ENCODE measurements at places on chromosomes 12 and 14. TPM values are rescaled to one million over a fixed set of nuclear protein-coding genes. Genes with fewer than 3 reads are reported as not detected.
A peak's percentile ranks its signal among the peaks of the same experiment; 100 is the strongest.

GRCh38 chr14:99141236-99141635, 130.8 kb downstream of the BCL11B start:
- DNase-seq = no peak

- DNase-seq = no peak
Measured at GRCh38 chr12:101939306-101939705, 61.9 kb downstream of the DRAM1 start.

DNA sequence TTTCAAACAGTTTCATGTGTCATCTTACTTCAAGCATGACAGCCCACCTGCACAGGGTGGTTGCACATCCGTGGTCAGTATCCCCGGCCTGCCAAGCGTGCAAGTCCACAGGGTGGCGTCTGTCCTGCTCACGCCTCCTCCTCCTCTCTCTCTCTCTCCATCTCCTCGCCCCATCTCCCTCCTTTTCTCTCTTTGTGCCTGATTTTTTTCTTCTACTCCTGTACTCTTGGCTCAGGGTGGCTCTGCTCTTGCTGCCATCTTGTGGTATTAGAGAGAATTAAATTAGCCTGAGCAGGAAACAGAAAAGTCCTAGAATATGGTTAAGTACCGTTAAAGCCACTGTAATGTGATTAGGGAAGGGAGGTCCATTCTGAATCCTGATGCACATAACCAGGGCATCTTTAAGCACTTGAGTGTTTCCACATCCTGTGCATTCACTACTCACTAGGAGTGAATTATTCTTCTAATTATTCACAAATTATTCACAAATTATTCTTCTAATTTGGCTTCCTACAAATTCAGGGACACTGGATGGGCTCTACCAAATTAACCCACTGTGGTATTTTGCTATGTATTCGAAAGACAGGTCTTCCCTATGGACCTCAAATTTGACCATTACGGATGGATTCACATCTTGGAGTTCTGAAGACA, 25.5 kb upstream of the DTX1 start:
- no peak for DNase-seq

- DNase-seq = no peak
Measured at GRCh38 chr14:79658221-79658620, 553.1 kb downstream of the DIO2 start.

DNA sequence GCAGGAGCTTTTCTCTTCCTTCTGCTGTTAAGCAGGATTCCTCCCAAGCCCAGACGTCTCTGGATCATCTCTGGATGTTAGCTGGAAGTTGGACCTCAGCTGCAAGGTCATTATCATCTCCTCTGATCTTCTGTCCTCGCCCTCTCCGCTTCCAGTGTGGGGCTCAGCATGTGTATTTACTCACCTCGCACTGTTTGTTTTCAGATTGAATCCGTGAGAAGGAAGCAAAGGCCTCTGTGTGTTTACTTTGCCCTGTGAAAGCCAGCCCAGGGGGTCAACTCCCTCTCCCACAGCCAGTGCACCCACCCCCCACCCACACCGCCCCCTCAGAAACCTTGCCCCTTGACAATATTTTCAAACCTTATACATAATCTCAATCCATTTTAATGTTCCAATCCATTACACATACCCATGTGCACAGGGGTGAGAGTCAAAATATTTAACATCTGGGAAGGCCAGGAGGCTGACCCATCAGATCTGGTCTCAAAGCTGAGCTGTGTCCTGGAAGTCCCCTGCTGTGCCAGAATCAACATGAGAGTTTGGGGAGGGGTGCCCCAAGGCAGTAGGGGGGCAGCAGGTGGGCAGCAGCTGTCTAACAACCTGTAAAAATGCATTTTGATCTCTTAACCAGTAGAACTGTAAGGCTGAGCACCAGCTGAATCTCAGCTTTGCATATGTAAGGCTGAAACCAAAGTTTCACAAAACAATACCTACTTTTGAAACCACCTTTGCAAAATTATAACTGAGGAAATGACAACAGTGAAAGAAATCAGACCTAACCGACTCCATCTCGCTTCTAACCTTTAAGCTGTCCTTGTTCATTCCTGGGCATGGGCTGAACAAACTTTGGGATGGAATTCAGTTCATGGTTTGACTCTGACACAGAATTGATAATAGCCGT, 157.9 kb downstream of the ZNF664 start:
- DNase-seq = no peak

DNA sequence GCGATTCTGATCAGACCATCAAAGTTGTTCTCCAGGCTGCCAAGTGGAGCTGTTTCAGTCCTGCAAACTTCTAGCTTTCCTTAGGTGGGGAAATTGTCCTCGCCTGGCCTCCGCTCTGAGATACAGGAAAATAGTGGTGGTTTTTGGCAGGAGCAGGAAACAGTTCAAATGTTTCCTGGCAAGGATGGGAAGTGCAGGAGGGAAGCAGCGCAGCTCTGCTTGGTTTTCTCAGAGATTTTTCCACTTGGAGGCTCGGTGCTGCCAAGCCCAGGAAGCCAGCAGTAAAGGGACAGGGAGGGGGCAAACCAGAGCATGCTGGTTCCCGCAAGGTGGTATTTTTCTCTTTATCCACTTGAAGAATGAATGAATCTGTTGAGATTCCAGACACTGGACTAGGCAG, 17.0 kb downstream of the TMEM63C start:
- DNase-seq = no peak

- peak; percentile 31 for DNase-seq
Measured at GRCh38 chr12:124321556-124322270, 26.8 kb downstream of the RFLNA start.

GRCh38 chr12:116483959-116484750, 75.0 kb upstream of the MAP1LC3B2 start:
- no peak for DNase-seq

GRCh38 chr12:26195641-26196420, 458 bp downstream of the SSPN start:
- peak; percentile 70 for DNase-seq

GRCh38 chr12:47807338-47807737, 12.4 kb downstream of the HDAC7 start:
- no peak for DNase-seq

DNA sequence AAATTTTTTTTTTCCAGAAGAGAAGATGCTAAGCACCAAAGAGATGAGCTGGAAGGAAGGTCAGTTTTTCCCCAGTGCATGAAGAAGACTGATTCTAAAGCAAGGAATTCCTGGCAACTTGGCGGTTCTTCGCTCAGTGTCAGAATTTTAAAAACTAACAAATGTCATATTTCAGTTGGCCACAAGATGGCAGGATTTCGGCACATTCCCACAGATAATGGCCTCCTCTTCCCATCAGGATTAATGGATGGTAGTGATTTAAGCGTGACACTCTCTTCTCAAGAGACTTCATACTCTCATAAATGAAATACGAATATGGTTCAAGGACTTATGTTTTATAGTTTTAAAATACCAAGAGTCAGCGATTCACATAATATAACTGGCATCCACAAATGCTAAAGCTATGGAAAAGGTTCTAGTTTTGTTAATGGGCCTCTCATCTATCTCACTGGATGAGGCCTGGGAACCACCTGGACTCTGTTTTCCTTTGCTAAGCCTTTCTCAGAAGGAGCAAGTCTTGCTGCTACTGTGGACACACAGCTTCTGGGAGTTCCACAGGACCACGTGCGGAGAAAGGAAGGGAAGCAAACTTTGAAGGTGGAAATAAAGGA, 46.1 kb upstream of the PTPRO start:
- DNase-seq = no peak

DNA sequence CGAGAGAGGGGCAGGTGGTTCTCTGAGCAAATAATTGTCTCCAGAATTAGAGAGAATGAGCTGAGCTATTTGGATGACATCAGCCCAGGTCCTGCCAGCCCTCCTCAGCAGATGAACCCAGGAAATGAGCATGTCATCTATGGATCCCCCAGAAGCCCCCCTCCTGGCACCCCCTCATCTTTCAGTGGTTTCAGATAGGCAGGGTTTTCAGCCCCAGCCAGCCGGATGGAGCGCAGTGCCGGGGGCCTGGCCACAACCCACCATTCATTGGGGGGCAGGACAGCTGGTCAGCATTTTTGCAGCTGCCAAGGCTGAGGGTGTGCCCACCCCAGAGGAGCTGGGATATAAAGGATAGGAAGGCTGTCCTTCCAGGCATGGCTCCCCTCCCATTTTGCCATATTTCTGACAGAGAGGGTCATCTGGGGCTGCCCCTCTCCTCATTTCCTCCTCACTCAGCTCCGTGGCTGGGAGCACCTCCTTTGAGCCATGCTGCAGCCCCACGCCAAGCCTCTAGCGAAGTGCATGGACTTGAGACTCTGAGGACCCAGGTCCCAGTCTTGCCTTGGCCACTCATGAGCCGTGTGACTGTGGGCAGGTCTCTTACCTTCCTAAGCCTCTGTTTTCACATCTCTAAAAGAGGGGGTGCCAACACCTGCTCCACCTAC, 6.0 kb upstream of the KRT71 start:
- no peak for DNase-seq

DNA sequence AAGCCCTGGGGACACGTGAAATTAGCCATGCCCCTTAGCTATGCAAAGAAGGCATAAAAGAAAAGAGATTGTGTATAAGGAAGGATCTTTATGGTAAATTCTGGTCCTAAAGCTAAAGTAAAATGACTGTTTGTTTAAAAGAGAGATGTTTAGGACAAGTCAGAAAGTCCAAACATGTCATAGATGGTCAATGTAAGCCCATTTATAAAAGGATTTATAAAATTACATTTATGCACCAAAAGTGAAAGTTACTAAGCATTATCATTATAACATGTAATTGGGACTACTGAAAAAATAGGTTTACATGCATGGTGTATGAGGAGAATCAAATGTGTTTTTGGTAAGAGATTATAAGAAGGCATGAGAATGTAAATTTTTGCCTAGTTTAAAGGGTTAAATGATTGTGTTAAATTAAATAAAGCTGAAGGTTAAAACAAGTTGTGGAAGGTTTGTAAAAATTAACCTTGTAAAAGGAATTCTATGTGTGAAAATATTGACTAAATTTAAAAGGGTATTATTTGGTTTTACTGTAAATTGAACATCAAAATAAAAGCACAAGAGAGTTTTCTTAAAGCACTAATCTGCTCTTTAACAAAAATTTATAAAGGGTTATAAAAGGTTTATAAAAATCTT, 50.4 kb upstream of the TSPAN8 start:
- DNase-seq = no peak

- peak; percentile 92 for DNase-seq
Measured at GRCh38 chr14:61281186-61281947, at the start of gene TMEM30B. Gene TMEM30B, minus strand, starts transcription at chr14:61281338. Its CDS starts 191 bp downstream, at chr14:61281147.

GRCh38 chr14:40414386-40414785, 982.2 kb upstream of the FBXO33 start:
- DNase-seq = no peak

DNA sequence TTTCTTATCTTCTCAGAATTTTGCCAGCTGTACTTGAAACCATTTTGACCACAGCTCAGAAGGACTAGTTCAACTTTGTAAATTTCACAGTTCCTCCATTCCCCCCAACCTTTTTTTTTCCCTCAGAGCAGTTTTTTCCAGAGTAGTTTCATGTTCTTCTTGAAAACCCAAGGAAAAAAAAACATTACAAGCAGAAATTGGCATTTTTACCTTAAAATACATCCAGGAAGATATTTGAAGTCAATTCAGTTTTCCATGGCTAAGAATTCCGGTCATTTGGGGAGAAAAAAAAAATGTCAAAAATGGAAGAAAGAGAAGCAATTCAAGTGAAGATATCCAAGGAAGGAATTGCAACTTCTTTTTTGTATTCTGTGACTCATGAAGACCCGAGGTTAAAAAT, 39.5 kb downstream of the SYNE2 start:
- no peak for DNase-seq

GRCh38 chr12:91400271-91400670, 217.7 kb upstream of the DCN start:
- DNase-seq = no peak

GRCh38 chr12:108738170-108738569, 6.9 kb upstream of the CORO1C start:
- no peak for DNase-seq

DNA sequence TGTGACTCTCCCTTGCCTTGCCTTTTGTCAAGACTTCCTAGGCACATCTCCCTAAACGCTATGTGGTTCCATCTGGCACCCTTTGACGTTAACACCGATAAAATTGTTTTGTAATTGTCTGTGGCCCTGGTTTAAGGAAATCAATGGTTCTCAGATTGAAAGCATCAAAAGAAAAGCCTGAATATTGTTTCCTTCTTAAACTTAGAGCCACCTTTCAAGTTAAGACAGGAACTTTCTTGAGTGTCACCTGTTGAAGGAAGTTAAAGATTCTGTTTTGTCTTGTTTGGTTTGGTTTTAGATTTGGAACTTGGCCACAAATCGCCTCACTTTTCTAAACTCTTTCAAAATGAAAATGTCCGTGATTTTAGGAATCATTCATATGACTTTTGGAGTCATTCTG, 14.8 kb upstream of the DNAH10 start:
- DNase-seq = no peak

- DNase-seq = no peak
Measured at GRCh38 chr14:90060965-90061684, 669 bp upstream of the KCNK13 start.

- no peak for DNase-seq
Measured at GRCh38 chr14:36509069-36509917, 10.7 kb downstream of the NKX2-1 start.

DNA sequence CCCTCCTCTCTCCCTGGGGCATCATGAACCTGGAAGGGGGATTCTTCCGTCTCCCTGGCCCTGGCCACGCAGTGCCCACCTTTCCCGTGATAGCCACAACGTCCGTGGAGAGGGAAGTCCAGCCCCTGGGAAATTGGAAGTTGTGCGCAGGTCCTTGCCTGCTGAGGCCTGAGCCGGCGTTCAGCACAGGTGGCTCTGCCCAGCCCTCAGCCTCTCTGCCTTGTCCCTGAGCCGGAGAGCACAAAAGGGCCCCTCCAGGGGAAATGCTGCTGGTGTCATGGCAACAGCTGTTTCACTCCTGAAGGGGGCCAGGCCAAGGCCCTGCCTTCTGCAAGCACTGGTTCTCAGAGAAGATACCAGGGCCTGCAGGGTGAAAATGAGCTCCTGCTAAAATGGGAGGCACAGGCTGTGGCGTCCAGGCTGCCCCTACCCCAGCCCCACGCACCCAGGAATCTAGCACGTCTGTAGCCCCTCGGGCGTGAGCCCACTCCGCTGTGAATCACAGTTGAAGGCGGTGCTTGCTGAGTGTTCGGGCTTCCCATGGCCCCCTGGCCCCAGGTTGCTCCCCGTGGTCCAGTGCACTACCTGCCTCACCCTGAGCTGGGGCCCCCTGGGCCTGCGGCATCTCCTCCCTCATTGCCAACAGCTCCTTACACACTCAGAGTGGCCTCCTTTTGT, 149.4 kb downstream of the ADGRD1 start:
- DNase-seq = no peak

GRCh38 chr14:71137536-71138447, 230.5 kb downstream of the PCNX1 start:
- DNase-seq = no peak

The TMEM63C gene
- total RNA-seq = 34.9 TPM

The AREL1 gene
- 60.1 TPM for total RNA-seq

The ADAM21 gene
- total RNA-seq = not detected

The WSCD2 gene
- total RNA-seq = 0.72 TPM

The FGD6 gene
- 24.2 TPM for total RNA-seq

The TNS2 gene
- total RNA-seq = 119 TPM

The CMAS gene
- 70.1 TPM for total RNA-seq

The RDH12 gene
- not detected for total RNA-seq

The KRT82 gene
- total RNA-seq = not detected

The RIMBP2 gene
- total RNA-seq = 5.4 TPM

The KRT75 gene
- not detected for total RNA-seq

The CLEC1A gene
- 2.8 TPM for total RNA-seq
